Kidney epithelial cell (primary cell): ENCODE measurements at places on chromosomes 2 and 18. TPM values are rescaled to one million over a fixed set of nuclear protein-coding genes. Genes with fewer than 3 reads are reported as not detected.

Gene MAB21L4
- 2.1 and 2.5 TPM in 2 replicates for total RNA-seq

- DNase-seq: no peak
These were observed 79.5 kb downstream of the COX7A2L start for GRCh38 chr2:42281416-42282081.

GRCh38 chr2:172038604-172039003, 38.9 kb downstream of the METAP1D start:
- no peak for DNase-seq

DNA sequence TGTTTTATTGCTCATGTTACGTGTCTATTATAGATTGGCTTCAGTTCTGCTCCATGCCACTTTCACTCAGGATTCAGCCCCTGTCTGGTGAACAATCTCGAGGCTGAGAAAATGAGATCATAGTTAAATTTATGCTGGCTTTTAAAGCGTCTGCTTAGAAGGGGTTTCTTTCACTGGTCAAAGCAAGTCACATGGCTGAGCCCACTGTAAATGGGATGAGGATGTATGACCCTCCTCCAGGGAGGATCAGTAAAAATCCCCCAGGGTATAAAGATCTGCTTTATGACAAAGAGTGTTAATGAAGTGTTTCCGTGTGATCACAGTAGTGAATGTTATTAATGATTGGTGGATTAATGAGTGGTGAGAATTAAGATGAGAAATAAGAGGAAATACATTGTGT, 6.2 kb upstream of the PLCL1 start:
- DNase-seq: no peak

Gene VWC2L
- total RNA-seq: not detected in 2 replicates

GRCh38 chr2:169676357-169676756, 17.8 kb downstream of the CFAP210 start:
- DNase-seq: no peak

DNA sequence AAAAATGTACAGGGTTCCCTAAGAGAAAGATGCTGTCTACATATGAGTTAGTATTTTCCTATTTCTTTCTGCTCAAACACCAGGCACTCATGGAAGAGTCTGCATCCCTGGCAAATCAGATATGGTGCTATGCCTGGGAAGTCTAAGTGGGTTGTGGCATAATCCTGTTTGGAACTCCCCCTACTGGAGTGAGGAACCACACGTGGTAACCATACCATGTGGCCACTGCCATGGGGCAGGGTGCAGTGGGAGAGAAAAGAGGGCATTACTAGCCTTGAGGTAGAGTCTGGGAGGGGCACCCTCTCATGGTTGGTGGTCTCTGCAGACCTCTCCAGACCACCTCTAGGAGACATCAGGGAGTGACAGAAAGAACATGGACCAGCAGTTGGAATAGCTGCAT, 257.9 kb upstream of the ATP5MC3 start:
- no peak for DNase-seq
